ENCODE measurements at places on chromosomes 5 and 9.

GRCh38 chr9:73806876-73807275 is 655.2 kb downstream of the ANXA1 start:
- no peak for DNase-seq

- DNase-seq, result no peak
Measured at GRCh38 chr5:143592648-143593047, 189.2 kb upstream of the NR3C1 start.

GRCh38 chr9:134182554-134183085 is 18.3 kb upstream of the RNU6ATAC start:
- DNase-seq, result no peak

DNA sequence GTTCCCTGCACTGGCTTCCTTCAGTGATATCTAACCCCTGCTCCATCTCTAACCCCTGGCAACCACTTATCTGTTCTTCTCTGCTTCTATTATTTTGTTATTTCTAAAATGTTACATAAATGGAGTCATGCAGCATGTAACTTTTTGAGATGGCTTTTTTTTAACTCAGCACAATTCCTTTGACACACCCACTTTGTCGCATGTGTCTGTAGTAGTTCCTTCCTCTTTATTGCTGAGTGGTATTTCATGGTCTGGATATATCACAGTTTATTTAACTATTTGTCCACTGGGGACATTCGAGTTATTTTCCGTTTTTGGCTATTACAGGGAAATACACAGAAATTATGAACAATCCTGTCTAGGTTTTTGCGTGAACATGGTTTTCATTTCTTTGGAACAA is 200.2 kb downstream of the TRIO start:
- DNase-seq, result no peak

GRCh38 chr5:21573416-21574314 is 1279.5 kb downstream of the CDH12 start:
- DNase-seq, result no peak
